Stimulated activated CD4-positive, alpha-beta T cell treated with anti-CD3 and anti-CD28 coated beads, Interleukin-1b, Interleukin-23, amount 100 ng/mL, for 48 hours (primary cell): ENCODE measurements at places on chromosomes 12 and 14.

GRCh38 chr12:31849090-31849687 is 110.0 kb upstream of the RESF1 start:
- no peak for DNase-seq

DNA sequence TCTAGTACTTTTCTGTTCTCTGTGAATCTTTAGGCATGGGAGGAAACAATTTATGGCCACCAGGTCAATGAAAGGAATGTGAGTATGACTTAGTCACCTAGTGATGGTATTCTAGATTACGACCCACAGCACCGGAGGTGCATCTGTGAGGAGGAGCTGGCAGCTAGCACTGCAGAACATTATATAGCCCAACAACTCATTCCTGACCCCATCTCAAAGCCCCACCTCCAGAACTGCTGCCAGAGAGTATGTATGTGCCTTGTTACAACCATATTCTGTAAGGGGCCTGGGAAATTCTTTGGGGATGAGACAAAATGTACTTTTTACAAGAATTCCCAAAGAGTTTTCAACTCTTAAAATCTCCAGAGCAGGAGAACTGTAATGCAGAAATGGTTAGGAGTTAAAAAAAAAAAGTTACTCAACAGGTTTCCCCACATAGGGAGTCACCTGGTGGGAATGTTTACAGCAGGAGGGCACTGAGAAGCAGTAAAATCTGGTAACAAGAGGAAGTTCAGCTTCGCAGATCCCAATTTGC is 34.9 kb upstream of the CERS5 start:
- DNase-seq = no peak

DNA sequence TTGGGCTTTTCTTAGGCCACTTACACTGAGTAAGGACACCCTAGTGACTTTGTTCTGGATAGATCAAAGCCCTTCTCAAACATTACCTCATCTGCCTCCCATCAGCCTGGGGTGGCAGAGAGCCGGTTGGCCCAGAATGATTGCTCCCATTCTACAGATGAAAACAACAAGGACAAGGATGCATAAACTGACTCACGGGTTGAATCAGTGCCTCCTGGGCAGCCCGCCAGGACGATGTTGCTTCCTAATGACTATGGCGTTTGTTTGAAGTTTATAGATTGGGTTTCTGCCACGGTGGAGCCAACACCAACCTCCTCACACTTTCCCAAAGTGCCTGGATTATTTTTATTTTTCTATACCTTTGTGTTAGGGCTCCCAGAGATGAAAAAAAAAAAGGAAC is 3.6 kb upstream of the VRK1 start:
- no peak for DNase-seq

DNA sequence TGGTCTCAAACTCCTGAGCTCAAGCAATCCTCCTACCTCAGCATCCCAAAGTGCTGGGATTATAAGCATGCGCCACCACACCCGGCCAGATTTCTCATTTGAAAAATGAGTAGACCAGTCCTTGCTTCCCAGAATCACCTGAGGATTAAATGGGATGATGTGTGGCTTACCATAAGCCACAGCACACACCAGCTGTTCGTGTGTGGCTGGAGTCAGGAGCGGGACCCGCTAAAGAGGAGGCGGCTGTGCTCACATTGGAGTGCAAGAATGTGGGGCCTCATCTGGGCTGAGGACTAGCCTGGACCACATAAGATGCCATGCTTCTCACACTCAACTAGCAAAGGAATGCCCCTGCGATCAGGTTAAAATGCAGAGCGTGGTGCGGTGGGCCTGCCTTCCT is 6.7 kb upstream of the ALDH2 start:
- DNase-seq = no peak

GRCh38 chr14:54669721-54670561 is 103.0 kb downstream of the SAMD4A start:
- peak; percentile 4 for DNase-seq

DNA sequence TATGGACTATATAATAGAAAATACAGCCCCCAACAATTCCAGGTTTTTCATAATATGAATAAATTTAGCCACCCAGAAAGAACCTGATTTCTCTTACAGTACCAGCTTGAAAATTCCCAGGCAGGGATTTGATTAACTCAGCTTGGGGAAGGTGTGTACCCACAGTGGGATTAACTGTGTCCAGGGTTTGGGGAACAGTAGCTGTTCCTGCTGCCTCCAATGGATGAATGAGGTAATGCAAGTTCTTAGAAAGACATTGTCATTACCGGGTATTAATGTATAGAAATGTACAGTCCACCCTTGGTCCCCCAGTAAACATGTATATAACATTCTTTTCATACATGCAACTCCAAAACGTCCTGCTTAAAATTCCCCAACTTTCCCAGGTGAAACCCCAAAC is 115.6 kb downstream of the LRIG3 start:
- no peak for DNase-seq

- no peak for DNase-seq
Observed at GRCh38 chr12:49588721-49589516, 16.5 kb downstream of the FAM186B start.

DNA sequence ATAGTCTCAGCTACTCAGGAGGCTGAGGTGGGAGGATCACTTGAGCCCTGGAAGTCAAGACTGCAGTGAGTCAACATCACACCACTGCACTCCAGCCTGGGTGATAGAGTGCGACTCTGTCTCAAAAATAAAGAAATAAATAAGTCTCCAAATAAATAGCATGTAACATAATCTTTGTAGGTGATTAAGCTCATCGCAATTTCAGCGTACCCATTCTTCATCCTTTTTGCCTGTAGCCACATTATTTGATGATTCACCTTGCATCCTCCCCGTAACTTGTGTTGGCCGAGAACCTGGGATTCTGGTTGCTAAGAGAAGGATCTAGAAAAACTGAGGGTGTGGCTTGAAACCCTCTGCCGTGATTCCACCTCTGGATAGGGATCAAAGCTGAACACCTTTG is 115.1 kb downstream of the GALC start:
- DNase-seq = no peak

DNA sequence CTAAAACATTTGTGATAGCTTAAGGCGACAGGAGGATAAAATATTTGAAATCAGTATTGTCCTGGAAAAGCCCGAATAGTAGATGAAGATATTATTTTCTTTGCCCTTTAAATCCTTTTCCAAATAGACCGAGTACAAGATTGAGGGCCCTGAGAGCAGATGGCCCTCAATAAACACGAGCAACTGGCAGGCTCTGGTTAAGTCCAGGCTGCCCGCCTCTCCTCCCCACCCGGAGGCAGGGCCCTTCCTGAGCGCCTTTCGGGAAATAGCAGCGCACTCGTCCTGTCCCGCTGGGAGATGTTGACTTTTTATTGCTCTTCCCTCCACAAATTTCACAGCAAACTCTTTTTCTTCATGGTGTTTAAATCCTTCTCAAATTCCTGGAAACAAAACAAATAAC is 50.8 kb upstream of the MAX start:
- no peak for DNase-seq

- DNase-seq = peak; percentile 95
Observed at GRCh38 chr12:1795785-1796514, 24.4 kb upstream of the LRTM2 start.

DNA sequence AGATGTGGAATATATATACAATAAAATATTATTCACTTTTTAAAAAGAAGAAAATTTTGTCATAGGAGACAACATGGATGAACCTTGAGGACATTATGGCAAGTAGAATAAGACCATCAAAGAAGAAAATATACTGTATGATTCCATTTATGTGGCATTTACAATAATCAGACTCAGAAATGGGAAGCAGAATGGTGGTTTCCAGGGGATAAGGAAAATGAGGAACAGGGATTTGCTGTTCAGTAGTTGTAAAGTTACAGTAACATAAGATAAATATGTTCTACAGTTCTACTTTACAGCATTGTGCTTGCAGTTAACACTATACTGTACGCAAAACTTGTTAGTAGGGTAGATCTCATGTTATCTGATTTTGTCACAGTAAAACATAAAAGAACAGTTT is 1271.0 kb downstream of the LRFN5 start:
- no peak for DNase-seq

DNA sequence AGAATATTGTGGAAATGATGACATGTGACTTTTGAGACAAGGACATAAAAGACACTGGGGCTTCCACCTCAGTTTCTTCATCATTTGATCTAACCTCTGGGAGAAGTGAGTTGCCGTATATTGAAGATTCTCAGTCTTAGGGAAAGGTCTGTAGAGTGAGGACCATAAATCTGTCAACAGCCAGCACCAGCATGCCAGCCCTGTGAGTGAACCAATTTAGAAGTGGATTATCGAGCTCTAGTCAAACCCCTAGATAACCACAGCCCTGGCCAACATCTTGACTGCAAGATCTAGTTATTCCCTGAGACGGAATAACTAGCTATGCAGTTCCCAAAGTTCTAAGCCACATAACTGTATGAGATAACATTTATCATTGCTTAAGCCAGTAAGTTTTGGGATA is 108.8 kb upstream of the PTPRR start:
- DNase-seq = no peak

DNA sequence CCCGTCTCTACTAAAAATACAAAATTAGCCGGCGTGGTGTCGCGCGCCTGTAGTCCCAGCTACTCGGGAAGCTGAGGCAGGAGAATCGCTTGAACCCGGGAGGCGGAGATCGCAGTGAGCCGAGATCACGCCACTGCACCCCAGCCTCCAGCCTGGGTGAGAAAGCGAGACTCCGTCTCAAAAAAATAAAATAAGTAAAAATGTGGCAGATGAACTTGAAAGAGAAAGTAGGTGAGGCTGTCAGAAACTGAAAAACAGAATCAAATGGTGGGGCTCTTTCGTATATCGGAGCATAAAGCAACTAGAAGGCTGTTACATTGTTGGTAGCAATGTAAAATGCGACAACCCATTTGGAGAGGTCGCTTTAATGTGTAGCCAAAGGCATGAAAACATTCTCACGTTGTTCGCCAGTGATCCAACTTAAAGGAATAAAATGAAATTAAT is 767 bp upstream of the CCNT1 start:
- DNase-seq = no peak

DNA sequence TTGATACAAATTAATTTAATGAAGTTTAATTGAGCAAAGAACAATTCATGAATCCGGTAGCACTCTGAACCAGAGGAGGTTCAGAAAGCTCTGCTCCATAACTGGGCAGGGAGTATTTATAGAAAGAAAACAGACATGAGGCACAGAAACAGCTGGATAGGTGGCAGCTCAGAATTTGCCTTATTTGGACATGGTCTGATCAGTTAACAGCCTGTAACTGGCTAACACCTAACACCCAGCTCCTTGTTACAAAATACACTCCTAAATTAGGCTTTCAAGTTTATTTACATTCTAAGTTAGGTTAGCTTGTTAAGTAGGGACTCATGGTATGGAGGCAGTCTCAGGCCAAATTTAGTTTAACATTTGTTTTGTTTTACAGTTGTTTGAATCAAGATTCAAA is 67.8 kb upstream of the TMCC3 start:
- no peak for DNase-seq

GRCh38 chr14:23513818-23514643 is 37.5 kb downstream of the ZFHX2 start:
- DNase-seq = no peak

DNA sequence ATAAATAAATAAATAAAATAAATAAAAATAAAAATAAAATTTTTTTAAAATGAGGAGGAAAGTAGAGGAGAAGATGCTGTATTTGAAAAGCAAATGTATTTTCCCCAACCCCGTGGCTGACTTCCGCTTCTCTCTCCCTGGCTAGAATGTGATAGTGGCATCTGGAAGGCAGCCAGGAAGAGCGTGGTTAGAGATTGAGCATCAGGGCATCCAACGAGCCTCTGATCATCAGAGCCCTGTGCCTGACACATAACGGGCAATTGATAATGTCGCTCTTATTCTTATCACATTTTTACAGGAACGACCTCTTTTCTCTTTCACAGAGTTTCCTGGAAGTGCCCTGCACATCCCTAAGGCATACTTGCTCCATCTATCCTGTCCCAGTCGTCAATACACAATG is 496.9 kb upstream of the TMEM132C start:
- no peak for DNase-seq

DNA sequence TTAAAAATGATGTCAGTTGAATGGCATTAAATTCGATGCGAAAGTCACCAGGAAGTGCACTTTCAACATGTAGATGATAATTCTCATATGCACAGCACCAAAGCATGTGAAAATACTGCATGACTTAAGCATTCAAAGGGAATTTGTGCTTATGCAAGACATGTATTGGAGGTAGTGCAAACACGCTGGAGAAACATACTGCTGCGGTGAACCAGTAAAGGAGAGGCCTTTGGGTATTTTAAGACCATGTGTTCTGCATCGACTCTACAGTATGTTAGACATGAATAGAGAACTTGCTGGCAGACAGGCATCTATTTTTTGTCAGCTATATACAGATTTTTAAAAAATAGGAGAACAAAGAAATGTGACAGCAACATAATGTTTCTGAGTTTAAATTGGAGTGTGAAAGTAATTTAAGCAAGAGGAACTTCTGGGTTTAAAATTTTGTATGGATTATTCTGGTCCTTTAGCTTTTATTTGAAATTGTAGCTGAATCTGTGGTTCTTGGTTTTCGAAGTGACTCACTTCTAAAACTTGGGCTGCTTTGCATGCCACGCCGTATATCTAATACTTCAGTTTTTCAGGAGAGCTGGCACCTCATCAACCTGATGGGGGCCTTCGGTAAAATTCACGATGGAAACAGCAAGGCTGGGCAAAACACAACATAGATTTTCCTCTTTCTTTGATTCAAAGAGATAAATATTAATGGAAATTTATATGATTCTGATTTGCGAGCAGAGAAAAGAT is 408.7 kb downstream of the APAF1 start:
- no peak for DNase-seq
